ENCODE measurements at places on chromosomes 2 and 18.

- no peak for DNase-seq
Observed at GRCh38 chr2:222878301-222878876, 17.6 kb downstream of the ACSL3 start.

- DNase-seq = no peak
Observed at GRCh38 chr2:143132355-143132754, 3.1 kb downstream of the ARHGAP15 start.

- DNase-seq = no peak
Observed at GRCh38 chr18:49628119-49628518, 66.3 kb downstream of the LIPG start.

DNA sequence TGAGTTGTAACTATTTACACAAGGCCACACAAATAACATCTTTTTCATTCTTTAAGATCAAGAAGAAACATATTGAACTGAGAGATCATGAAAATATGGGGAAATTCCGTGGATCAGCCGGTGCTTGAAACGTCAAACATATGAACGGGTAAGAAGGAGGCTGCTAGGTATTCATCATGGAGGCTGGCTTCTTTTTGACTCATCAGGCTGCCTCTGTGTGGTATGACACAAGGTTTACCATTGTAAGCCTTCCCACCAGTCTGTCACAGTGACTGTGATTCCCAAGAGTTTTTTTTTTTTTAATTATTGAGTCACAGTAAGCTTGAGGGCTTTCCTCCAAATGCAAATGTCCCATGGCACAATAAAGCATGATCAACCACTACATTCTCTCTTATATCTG, 506.9 kb downstream of the BCL11A start:
- DNase-seq = no peak

- DNase-seq = no peak
Observed at GRCh38 chr2:32611366-32611765, 16.5 kb upstream of the TTC27 start.

DNA sequence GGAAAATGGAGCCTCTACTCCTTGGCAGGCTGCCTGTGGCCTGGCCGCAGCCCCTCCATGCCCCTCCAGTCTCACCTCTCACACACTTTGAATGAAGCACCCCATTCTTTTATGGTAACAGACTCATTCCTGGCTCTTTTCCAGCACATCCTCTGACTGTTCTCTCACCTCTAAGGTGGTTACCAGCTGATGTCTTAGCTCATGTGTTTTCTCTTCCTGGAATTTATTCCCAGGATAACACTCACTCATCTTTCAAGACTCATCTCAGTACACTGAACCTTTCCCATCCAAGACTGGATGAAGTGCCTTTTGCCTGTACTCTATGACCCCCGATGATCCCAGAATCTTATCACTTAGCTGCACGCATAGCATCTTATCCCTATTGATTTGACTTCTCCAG, 50.6 kb downstream of the SLC9A4 start:
- DNase-seq = no peak

- DNase-seq = no peak
Observed at GRCh38 chr2:167939514-167940345, 307.7 kb downstream of the STK39 start.

- DNase-seq = no peak
Observed at GRCh38 chr2:235419996-235420395, 73.8 kb upstream of the AGAP1 start.

DNA sequence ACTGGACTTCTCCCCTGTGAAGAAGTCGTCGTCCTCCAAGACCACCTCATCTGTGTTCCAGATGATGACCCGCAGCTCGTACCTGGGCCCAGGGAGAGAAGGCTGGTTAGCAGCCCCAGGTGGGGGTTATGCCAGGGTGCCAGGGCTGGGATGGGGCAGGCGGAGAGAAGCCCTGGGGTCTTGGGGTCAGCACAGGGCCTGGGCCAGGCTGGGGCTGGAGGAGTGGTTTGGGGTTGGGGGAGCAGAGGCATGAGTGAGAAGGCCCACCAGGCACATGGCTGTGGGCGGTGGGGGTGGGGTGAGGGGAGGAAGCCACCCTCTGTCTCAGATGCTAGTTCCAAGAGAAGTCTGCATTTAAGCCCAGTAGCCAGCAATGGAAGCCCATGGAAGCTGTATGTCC, 15.8 kb downstream of the OTOF start:
- no peak for DNase-seq

DNA sequence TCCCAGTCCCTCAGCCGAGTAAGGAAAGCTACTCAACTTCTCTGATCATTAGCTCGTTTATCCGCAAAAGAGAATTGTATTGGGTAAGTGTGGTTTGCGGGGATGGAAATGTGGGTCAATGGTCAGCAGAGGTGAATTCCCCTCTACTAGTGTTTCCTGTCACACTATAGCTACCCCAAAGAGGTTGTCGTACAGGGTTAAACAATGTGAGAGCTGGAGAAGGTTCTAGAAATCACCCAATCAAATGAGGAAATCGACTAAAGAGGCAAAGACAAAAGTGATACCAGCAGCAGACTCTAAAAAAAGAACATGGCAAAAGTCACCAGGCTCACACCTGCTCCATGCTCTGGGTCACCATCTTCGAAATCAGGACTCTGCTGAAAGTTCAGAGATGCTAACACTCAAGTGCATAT, 144.7 kb upstream of the ITGA4 start:
- DNase-seq = no peak

DNA sequence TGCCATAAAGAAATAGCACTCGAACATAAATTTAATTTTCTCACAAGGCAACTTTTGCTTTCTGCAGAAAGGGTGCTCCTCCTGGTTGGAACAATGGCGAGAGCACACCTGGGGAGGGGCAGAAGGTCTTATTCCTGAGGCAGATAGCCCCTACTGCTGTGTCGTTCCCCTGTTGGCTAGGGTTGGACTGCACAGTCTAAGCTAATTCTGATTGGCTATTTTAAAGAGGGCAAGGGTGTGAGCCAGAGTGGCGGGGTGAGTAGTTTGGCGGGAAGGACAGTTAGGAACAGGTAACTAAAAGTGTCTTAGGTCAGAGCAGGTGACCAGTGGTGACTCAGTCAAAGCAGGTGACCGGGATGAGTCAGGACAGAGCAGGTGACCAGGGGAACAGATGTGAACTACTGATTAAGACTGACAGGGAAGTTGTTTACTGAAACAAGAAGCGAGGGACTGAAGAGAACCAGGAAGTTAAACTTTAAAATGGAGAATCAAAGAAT, 49.7 kb upstream of the AGAP1 start:
- no peak for DNase-seq

GRCh38 chr2:9765611-9766531, 77.4 kb upstream of the TAF1B start:
- DNase-seq = no peak

DNA sequence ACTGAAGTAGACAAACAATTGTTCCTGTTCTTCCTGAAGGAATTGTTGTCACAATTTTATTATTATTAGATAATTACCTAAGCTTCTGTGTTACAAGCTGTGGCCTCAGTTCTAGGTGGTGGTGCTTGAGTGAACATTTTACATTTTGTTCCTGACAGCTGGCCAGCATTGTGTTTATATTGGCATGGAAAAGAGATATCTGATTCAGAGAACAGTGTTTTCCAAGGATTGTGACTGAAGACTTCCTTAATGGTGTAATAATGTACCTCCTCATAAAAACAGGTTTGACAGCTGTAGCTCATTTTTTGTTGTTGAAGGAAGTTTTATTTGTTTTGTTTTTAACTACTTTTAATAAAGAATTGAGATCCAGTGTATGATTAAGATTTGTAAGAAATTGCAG, 95.2 kb downstream of the EPB41L5 start:
- DNase-seq = no peak

Data from stimulated activated CD4-positive, alpha-beta T cell treated with anti-CD3 and anti-CD28 coated beads, Interleukin-12 subunit alpha, Interleukin-12 subunit beta, amount 100 ng/mL, for 48 hours (primary cell).